Omental fat pad (tissue), 4 donors: ENCODE measurements at places on chromosomes 4 and X. TPM values are rescaled to one million over a fixed set of nuclear protein-coding genes. Genes with fewer than 3 reads are reported as not detected.

The CCDC160 gene
- total RNA-seq: 0.36 TPM

The PDGFRA gene
- 135 TPM for total RNA-seq

The TMEM154 gene
- total RNA-seq: 2.0 TPM

The FAT4 gene
- total RNA-seq: 16.6 TPM

The SLITRK4 gene
- 4.6 TPM for total RNA-seq

The AKAP4 gene
- not detected for total RNA-seq

The SCARB2 gene
- total RNA-seq: 173 TPM

The TNMD gene
- total RNA-seq: 16.7 TPM

The USP17L10 gene
- not detected for total RNA-seq

The DDIT4L gene
- total RNA-seq: 1.5 TPM

The RTL5 gene
- total RNA-seq: 3.7 TPM

The NOX1 gene
- total RNA-seq: 0.84 TPM

The HPGD gene
- 19.7 TPM for total RNA-seq

The TRPC3 gene
- total RNA-seq: 2.7 TPM

- DNase-seq: no peak
These were observed 591.2 kb downstream of the PPP4R3C start for GRCh38 chrX:26871967-26872366.

DNA sequence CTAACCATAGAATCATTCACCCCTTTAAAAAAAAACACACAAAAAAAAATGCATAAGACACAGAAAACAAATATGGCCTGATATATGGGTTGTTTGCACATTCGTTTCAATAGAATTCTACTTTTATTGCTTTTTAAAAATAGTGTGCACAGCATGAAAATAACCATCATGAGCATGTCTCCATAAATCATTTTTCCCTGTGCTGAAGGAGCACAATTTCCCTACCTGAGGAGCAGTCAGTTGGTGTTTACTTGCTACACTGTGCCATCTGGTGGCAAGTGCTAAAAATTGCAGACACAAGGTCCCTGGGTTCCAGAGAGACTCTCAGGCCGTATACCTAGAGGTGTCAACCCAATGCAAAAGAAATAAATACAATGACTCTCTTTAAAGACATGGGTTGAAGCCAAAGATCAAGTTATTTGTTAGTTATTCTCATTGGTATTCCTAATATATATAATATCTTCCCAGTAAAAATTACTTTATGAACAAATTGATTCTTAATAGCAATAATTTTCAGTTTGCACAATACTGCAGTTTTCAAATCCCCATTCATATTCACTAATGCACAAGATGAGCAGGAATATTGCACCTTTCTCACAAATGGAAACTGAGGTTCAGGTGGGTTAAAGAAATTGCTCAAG lies 551.4 kb downstream of the IQCM start:
- no peak for DNase-seq

DNA sequence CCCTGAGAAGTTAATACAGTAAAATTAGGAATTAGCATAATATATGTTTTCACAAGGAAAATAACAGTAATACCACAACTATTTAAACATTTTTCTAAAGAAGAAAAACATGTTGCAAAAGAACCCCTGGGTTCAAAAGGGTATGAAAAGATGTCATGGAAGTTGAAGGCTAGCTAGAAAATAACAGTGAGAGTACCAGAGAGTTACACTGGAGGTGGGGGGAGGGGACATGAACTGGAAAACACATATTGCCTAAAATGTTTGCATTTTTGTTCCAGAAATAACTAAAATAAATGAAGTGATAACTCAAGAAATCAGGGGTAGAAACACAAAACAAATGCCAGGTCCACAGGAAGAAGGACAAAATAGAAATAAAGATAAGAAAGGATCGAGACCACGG lies 336.6 kb upstream of the MAD2L1 start:
- DNase-seq: no peak

GRCh38 chr4:7845493-7846128 lies 94.0 kb downstream of the AFAP1 start:
- DNase-seq: no peak

- DNase-seq: no peak
These were observed 327.5 kb upstream of the FGF13 start for GRCh38 chrX:139039041-139039440.

- DNase-seq: no peak
These were observed 41.4 kb upstream of the USP9X start for GRCh38 chrX:41043674-41044345.

DNA sequence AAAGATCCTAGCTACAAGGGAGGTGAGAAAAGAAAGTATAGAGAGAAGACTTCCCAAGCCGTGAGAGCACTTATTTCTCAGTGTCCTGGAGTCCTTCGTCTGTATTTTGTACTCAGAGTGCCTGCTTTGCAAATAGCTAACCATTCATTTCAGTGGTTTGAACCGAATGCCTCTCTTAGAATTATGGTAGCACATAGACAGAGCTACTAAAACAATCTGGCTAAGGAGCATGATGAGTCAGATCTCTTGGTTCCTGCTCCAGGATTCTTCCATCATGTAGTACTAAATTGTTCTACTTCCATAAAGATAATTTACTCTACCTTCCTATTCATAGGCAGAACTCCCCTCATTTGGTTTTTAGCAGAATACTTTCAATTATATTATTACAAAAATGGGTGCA lies 946.6 kb downstream of the STIM2 start:
- DNase-seq: no peak

DNA sequence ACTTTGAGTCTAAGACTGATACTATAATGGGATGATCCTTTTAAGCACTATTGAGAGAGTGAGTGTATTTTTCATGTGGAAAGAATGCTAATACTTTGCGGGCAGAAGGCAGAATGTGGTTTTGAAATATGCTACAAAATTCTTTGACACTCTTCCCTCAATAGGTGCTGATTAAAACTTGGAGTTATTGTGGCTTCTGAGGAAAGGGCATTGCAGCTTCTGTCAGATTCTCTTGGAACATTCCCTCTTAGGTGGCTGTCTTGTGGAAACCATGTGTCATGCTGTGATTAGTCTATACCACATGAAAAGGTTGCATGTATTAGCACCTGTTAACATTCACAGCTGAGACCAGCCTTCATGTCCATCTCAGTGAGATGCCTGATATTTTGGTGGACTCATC lies 547.0 kb downstream of the STIM2 start:
- no peak for DNase-seq

DNA sequence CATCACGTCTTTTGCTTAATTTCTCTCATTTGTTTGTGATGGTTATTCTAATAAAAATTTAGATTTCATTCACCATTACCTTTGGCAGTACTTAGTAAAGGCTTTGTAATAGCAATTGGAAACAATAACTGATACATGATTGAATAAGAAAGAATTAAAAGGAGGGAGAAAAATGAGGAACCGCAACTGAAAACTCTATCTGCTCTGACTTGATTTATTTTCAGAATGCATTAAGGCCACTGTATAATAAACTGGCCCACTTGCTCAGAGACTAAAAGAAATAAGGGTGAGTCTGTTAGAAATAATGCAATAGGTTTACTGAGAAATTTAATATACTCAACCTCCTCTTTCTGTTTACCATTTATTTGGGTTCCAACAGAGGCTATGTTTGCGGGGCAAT lies 351.5 kb downstream of the TMA16 start:
- no peak for DNase-seq

GRCh38 chrX:48590203-48591103 lies 6.8 kb upstream of the WDR13 start:
- no peak for DNase-seq

DNA sequence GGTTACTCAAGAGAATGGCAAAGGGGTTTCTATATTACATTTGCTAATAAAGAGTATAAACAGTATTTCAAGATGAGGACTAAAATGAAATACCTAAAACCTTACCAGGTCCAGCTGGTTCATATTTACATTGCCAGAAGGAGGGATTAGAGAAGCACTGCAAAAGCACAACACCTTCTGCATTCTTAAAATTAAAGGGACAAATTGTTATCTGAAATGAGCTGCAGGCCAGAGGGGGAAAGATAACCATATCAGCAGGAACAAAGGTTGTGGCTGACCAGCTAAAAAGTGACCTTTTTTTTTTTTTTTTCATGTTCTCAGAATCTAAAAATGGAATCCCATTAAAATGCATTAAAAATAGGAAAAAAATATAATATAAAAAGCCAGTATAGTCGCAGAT lies 39.7 kb downstream of the AFF2 start:
- DNase-seq: no peak

DNA sequence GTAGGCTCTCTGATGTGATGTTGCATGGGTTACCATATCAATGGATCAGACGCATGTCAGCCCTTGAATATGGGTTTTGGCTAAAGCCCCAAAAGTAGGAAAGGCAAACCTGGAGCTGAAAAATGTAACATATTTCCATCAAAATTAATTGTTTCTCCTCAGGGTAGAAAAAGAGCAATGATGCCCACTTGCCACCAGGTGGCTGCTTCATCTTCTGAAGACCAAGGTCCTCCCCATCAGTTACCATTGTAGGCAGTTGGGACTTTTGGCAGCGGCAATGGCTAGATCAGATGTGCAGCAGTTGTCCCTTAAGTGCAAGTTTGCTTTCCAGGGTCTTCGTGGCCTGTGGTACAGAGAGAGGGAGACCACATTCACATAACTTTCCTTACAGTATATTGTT lies 118.2 kb downstream of the NAF1 start:
- no peak for DNase-seq

- no peak for DNase-seq
These were observed 5.4 kb downstream of the MEPE start for GRCh38 chr4:87838205-87838604.

DNA sequence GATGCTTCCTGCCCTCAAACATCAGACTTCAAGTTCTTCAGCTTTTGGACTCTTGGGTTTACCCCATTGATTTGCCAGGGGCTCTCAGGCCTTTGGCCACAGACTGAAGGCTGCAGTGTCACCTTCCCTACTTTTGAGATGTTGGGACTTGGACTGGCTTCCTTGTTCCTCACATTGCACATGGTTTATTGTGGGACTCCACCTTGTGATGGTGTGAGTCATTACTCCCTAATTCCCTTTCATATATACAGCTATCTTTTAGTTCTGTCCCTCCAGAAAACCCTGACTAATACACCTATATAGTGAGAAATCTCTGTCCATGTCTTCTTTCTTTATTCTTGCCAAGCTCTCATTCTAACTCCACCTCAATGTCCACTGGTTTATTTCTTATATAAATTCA lies 736.9 kb upstream of the HS3ST1 start:
- no peak for DNase-seq

DNA sequence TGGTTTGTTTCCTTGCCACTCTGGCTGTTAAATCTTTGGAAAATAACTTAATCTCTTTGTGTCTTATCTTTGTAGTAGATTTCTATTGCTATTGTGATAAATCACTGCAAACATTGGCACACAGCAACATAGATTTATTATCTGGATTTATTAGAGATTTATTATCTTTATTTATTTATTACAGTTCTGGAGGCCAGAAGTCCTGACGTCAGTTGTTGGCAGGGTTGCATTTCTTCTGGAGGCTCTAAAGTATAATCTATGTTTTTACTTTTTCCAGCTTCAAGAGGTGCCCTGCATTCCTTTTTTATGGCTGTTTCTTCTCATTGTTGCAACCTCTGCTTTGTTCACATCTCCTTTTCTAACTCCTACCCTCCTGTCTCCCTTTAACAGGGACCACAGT lies 542.8 kb downstream of the GRXCR1 start:
- no peak for DNase-seq
